C1 segment of cervical spinal cord (tissue), 14 donors: ENCODE measurements at places on chromosomes 16 and 17.

- no peak for DNase-seq
Measured at GRCh38 chr17:699345-699744, 15.3 kb downstream of the VPS53 start.

DNA sequence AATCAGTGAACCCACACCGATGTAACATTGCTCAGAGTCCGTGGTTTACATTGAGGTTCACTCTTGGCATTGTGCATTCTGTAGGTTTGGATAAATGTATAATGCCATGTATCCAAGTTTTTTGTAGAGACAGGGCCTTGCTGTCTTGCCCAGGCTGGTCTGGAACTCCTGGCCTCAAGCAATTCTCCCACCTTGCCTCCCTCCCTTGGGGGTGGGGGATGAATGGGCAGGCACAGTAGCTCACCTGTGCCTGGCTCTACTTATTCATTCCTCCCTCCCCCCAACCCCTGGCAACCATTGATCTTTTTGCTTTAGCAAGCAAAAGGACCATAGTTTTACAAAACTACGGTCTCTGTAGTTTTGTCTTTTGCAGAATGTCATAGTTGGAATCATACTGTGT, 181.4 kb downstream of the SPECC1 start:
- no peak for DNase-seq

- no peak for DNase-seq
Measured at GRCh38 chr16:15594711-15595320, 48.1 kb downstream of the MARF1 start.

- no peak for DNase-seq
Measured at GRCh38 chr17:73650140-73650539, 5.9 kb upstream of the SDK2 start.

DNA sequence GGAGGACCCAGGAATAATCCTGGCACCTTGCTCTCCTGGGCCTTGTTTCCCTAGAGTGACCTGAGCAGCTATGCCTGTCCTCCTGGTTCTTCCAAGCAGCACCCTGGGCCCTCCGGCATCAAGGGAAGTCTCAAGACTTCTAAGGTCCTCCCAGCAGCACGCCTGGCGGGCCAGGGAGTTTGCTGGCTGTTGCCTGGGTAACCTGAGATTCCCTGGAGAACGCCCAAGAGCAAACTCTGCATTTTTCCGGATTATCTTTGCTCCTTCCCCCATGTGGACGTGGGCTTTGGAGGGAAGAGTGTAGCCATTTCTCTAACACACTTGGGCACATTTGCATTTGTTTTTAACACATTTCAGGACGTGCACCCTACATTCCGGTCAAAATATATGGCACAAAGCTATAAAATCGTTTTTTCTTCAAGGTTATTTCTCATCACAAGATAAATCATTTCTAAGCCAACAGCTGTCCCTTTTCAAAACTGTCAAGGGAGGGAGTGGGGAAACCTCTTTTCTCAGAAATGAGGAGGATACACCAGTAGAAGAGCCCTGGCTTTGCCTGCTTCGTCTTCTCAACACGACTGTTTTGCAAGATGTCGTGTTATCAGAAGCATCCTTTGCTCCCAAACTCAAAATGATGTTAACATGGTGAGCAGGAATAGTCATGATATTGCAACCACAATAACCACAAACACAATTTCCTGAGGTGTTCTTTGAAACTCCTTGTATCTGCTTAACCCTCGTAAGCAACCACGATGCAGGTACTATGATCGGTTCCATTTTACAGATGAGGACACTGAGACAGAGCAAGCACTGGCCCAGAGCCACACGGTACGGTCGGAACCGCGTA, 116.5 kb downstream of the ADCY9 start:
- no peak for DNase-seq

DNA sequence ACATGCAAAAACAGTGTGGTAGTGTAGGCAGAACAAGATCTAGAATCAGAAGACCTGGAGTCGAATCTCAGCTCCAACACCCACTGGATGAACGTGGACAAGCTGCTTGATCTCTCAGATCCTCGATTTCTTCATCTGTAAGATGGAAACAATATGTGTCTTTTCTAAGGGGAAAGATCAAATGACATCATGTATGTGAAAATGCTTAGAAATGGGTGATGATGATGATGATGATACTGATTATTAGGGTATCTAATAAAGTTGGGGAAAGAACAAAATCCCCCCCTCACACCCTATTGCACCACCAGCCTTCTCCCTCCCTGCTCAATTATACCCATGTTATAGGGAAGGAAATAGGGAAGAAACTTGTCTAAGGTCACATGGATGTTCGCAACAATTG, 10.9 kb downstream of the DYNLL2 start:
- DNase-seq: no peak

- no peak for DNase-seq
Measured at GRCh38 chr17:6067060-6067459, 3.1 kb upstream of the WSCD1 start.

GRCh38 chr17:53101706-53102105, 721.0 kb upstream of the KIF2B start:
- DNase-seq: no peak

DNA sequence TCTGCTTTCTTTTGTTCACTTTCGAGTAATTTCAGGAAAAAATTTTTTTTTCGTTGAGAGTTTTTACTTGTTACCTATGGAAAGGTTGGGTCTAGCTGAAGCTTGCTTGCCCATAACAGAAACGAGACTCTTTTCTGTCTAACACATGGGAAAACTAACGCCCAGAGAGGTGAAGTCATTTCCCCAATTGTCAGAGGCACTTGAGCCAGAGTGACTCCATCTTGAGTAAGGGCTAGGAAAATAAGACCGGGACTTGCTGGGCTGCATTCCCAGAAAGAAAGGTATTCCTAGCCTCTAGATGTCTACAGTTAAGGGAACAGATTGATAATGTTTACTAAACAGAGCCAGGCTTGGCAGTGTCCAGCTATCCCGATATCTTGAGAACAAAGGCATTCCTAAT, 26.8 kb downstream of the PRKCB start:
- DNase-seq: no peak

DNA sequence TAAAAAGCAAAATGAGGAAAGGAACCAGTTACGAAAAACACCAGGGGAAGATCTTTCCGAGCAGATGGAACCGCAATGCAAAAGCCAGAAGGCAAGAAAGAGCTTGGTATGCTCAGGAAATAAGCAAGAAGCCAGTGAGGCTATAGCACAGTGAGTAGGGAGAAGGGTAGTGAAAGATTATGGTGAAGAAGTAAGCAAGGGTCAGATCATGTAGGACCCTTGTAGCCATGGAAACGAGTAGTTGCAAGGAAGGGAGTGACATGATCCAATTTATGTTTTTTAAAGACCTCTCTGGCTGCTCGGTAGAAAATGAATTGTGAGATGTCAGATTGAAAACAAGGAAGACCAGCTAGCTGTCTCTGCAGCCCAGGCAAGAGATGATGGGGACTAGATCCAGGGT, 143.3 kb downstream of the USP31 start:
- no peak for DNase-seq

- no peak for DNase-seq
Measured at GRCh38 chr16:66432429-66432828, 5.3 kb downstream of the BEAN1 start.

DNA sequence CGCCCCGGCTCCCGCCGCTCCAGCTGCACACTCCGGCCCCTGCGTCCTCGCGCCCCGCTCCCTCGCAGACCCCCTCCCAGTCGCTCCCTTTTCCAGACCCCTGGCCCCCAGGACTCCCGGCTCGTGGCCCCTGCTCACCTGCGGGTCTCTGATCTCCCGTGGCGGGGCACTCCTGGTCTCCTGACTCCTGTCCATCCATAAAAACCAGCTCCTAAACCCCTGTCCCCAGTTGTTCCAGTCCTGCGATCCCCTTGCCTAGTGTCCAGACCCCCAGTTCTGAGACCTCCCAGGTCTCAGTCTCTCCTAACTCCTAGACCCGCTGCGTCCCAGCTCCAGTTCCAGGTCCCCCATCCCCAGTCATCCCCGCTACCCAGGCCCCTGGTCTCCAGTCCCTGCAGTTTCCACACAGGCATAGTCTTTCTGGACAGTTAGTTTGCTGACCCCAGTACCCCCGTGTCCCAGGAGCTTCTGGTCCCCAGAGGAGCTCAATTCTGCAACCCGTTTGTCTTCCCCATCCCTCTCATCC, 379 bp downstream of the SNX29 start:
- peak; percentile 38 for DNase-seq
